ENCODE measurements at places on chromosomes 16 and 17.

DNA sequence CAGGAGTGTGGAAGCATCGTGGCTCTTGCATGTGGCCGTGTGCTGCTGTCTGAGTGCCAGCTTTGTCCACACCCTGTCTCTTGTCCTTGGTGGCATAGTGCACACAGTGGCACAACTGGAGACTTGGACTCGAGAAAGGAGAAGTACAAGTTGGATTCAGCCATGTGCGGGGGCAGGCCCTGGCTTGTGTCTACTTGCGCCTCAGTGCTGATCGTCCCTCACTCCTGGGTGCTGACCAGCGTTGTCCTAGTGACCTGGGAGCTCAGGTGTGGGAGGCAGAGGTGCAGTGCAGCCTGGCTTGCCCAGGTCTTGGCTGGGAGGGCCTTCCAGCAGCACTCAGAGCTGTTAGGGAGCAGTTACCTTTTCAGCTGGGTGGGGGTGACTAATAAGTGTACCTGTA lies 20.6 kb downstream of the MPRIP start:
- no peak for DNase-seq
- H3K4me1 ChIP-seq, result peaks cover 36% of the 10 kb centered on the region
- no peak overlapping the region for H3K27ac ChIP-seq
- no peaks in the 10 kb centered on the region for H3K27me3 ChIP-seq

GRCh38 chr16:56198006-56198754 lies 6.9 kb downstream of the GNAO1 start:
- H3K4me1 ChIP-seq, result peaks cover 44% of the 10 kb centered on the region
- H3K4me3 ChIP-seq, result peak overlapping the region; percentile 38
- H3K27ac ChIP-seq, result peak overlapping the region; percentile 91
- peaks cover 41% of the 10 kb centered on the region for H3K27me3 ChIP-seq
- peaks cover 4% of the 10 kb centered on the region for H3K36me3 ChIP-seq

DNA sequence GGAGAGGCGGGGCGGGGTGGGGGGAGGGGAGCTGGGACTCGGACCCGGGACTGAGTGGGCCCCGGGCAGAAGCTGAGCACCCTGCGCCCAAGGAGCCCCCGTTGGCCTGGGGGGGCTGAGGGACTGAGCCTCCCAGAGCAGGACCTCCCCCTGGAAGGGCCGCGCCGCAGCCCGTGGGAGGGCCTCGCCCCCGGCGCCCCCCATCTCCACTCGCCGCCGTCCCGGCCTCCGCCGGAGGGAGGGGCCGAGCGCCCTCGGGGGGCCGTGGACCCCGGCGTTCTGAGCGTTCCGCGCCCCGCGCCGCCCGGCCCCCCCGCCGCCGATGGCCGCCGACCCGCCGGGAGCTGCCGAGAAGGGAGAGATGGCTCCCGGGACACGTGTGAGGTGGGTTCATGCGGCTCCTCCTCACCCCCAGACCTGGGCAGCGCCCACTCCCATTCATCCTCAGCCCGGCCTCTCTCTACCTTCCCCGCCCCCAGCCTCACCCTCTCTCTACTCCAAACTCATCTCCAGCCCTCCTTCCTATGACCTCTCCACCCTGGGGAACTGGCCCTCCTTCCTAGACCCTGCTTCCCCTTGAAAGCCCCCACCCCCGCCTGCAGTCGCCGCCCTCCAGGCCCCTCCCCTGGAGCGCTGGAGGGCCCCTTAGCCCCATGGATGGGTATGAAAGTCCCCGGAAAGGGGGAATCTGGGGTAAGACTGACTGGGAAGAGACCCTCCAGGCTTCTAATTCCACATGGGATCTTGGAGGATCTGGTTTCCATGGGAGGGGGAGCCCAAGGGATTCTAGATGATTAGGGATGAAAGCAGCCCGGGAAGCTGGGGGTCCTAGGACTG lies 922 bp downstream of the FBXL19 start:
- peaks cover 18% of the 10 kb centered on the region for H3K4me1 ChIP-seq
- no peaks in the 10 kb centered on the region for H3K27me3 ChIP-seq
- DNase-seq, result no peak
- H3K4me3 ChIP-seq, result peak overlapping the region; percentile 83
- no peak overlapping the region for H3K27ac ChIP-seq
- peaks cover 4% of the 10 kb centered on the region for H3K36me3 ChIP-seq

GRCh38 chr16:80231121-80231520 lies 309.7 kb upstream of the DYNLRB2 start:
- no peak overlapping the region for H3K4me3 ChIP-seq
- H3K4me1 ChIP-seq, result no peaks in the 10 kb centered on the region
- H3K27ac ChIP-seq, result no peak overlapping the region
- no peaks in the 10 kb centered on the region for H3K36me3 ChIP-seq

GRCh38 chr16:28597692-28598261 lies 927 bp upstream of the SULT1A2 start:
- no peak overlapping the region for H3K4me3 ChIP-seq
- DNase-seq, result no peak
- H3K27ac ChIP-seq, result no peak overlapping the region
- no peaks in the 10 kb centered on the region for H3K36me3 ChIP-seq
- H3K27me3 ChIP-seq, result no peaks in the 10 kb centered on the region

Measured in activated naive CD8-positive, alpha-beta T cell treated with anti-CD3 and anti-CD28 coated beads for 36 hours (primary cell).